ENCODE measurements at places on chromosomes 4 and X.
A peak's percentile ranks its signal among the peaks of the same experiment; 100 is the strongest.

- no peak for DNase-seq
Observed at GRCh38 chr4:2217726-2218125, 24.2 kb downstream of the HAUS3 start.

GRCh38 chr4:174037631-174038030 is 245.8 kb downstream of the FBXO8 start:
- DNase-seq: no peak

DNA sequence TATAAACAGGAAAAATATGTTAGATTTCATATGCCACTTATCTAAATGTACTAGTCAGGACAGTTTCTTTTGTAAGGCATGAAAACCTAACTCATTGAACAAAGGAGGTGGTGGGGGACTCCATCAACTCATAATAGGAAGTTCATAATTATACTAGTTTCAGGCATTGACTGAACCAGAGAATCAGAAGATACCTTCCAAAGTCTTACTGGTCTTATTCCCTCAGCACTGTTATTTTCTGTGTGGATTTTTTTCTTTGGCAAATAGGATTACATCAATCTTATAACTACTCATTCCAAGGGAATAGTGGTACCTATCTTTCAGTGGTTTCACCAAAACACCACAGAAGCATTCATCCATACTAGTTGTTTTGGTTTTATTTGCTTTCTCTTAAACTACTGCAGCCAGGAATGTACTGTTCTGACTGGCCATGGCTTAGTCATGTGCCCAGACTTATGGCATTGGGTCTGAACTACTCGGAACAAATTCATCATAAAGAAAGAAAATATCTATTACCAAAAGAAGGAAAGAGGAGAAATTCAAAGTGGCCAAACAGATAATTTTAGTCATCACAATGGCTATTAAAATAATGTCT is 273.9 kb downstream of the ARAP2 start:
- DNase-seq: no peak

GRCh38 chr4:123556526-123556925 is 159.9 kb downstream of the SPRY1 start:
- no peak for DNase-seq

DNA sequence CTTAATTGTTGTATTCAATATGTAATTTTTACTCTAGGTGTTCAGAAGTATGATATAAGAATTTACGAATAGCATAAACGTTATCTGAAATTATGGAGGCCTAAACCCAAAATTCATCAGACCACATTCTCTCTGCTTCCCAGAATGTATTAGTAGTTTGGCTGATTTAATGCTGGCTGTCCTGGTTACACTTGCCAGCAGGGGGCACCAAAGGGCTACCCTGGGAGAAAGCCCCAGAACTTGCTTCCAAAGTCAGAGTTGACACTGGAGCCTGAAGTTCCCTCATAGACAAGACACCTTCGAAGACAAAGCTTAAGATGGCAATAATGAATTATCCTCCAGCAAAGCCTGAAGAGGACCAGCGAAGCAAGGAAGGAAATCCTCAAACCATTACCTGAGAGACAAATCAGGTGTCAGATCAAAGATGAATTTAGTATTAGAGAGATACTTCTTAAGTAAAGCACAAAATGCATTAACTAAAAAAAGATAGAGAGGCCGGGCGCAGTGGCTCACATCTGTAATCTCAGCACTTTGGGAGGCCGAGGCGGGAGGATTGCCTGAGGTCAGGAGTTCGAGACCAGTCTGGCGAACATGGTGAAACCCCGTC is 11.3 kb upstream of the ANOS1 start:
- DNase-seq: peak; percentile 33

DNA sequence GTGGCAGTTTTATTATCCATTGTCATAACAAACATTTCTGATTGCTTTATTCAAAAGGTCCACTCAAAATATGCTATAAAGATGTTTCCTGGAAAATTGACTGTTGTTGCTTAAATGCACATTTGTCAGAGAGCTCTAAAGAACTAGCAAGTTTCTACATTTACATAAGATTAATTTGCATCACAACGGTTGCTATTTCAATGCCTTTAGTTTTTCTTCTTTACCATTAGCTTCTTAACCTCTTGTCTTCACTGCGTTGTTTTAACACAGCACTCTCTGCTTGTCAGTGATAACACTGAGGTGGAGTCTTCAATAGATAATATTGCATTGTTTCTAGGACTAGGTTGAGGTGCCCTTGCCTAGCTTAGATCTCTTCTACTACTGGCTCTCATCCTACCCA is 76.7 kb upstream of the GALNT7 start:
- no peak for DNase-seq

GRCh38 chr4:136392576-136392975 is 1139.7 kb downstream of the PCDH18 start:
- no peak for DNase-seq

GRCh38 chr4:10506077-10506476 is 48.9 kb upstream of the ZNF518B start:
- DNase-seq: no peak

- no peak for DNase-seq
Observed at GRCh38 chr4:19831644-19832285, 419.9 kb upstream of the SLIT2 start.

- DNase-seq: no peak
Observed at GRCh38 chrX:69815063-69815462, 199.2 kb downstream of the EDA start.

DNA sequence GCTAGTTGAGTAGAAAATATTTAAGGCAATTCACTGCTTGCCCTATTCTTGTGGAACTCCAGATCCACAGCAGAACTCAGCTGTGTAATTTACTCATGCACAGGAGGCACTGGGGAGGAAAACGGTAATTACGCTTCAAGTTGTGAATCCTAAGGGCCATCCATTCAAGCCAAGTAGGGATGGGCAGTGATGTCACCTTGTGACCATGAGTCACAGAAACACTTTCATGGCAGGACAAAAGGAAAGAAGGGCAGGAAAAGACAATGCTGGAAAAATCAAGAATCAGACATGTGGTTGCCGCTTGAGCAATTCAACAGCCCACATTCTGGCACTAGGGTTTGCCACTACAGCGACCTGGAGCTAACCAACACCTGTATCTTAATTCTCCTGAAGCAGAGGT is 1.4 kb downstream of the PAQR3 start:
- no peak for DNase-seq
